ENCODE measurements at places on chromosomes 2 and 18. TPM values are rescaled to one million over a fixed set of nuclear protein-coding genes. Genes with fewer than 3 reads are reported as not detected.

DNA sequence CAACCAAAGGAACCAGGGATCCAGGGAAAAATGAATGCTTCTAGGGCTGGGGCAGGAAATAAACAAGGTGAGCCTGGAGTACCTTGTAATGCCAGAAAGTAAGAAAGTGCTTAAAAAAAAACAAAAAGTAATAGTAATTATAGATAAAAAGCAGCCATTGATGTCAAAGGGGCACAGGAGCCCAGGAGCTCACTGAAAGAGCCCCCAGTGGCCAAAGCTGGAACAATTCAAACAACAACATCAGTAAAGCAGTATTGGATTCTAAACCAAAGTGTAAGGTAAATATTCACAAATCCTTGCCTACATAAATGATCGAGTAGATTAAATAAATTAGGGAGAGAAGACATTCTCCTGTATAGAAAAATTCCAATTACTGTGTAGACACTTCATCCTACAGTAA, 114.3 kb upstream of the ARL4C start:
- no peak for DNase-seq

DNA sequence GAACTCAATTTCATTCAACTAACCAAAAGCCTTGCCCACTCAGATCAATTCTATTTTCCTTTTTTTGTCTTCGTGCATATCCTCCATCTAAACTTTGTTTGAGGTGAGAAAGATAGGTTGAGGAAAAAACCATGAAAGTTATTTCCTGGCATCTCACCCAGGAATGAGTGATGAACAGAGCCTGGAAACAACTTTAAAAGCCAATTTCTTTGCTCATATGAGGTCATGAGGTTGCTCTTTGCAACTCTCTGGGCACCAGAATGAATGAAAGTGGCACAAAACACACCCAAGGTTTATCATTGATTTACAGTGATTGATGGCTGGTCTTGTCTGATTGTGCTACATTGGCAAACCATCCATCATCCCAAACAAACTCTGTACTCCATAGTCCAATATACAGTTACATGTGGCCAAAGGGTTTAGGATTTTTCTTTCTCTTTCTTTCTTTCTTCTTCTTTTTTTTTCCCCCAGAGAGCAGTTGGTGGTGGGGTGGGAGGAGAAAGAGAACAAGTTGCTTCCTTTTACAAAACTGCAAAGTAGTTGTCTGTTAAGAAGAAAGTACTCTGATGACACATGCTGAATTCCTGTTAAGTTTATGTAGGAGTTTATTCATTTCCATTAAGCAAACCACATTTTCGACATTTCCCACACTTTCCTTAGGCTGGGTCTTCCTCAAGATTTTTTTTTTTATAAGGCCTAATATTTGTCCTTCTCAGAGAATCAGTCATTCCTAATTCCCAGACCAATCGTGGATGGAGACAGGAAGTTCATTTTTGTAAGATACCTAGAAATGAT, 575.9 kb upstream of the ZEB2 start:
- DNase-seq, result no peak

DNA sequence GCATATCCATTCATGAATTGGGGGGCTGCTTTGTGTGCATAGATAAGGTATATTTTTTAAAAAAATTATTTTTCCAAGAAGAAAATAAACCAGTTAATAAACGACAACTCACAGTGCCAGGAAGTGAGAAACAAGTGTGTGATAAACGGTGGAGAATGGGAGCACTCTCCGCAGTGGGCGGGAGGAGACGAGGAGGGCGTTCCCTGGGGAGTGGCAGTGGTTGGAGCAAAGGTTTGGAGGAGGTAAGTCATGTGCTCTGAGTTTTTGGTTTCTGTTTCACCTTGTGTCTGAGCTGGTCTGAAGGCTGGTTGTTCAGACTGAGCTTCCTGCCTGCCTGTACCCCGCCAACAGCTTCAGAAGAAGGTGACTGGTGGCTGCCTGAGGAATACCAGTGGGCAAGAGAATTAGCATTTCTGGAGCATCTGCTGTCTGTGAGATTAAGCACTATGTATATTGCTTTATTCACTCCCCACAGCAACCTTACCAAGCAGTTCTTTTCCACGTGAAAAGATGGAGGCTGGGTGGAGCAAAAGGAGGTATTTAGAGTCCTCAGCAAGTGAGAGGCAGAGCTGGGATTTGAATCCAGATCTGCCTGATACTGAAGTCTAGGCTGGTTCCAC, 27.0 kb upstream of the CASP8 start:
- DNase-seq, result peak; percentile 49

DNA sequence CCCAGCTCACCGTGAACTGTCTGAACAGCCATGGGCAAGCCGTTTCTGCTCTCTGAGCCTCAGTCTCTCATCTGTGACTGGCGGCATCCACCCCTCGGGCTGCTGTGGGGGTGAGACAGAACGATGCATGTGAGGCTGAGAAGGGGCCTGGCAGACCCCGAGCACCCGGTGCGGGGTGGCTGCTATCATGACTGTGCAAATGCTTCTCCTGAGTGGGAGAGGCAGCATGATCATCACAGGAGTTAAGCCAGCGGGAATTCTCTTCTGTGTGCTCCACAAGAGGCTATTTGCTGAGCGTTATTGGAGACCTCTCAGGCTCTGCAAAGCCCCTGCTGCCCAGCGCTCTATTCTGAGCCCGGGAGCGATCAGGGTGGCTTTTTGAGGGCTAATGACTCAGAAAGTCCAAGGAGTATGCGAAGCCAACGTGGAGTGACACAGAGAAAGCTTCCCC, 45.8 kb upstream of the ID2 start:
- no peak for DNase-seq

Gene EML6
- 0.20 TPM for total RNA-seq

Measured in G401 (cell line).